ENCODE measurements at places on chromosomes 4 and X. TPM values are rescaled to one million over a fixed set of nuclear protein-coding genes. Genes with fewer than 3 reads are reported as not detected.

DNA sequence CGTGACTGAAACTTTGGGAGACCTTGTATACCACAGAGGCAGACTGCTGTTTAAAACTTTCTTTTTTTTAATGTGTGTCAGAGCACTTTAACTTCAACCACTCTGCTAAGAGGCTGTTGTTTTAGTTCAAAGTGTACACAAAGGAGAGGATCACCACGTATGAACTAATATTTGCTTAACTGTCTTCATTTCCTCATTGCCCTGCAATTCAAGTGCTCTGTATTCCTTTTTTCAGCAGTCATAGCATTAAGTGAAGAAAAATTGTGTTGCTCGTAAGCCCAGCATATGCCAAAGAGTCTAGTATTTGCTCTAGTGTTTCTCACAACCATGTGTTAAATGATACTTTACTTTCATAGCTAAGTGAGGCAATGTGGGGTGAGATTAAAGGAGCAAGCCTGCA lies 63.0 kb upstream of the HHIP start:
- no peaks in the 10 kb centered on the region for H3K36me3 ChIP-seq
- DNase-seq, result no peak
- H3K27me3 ChIP-seq, result no peaks in the 10 kb centered on the region
- no peak overlapping the region for H3K4me3 ChIP-seq

DNA sequence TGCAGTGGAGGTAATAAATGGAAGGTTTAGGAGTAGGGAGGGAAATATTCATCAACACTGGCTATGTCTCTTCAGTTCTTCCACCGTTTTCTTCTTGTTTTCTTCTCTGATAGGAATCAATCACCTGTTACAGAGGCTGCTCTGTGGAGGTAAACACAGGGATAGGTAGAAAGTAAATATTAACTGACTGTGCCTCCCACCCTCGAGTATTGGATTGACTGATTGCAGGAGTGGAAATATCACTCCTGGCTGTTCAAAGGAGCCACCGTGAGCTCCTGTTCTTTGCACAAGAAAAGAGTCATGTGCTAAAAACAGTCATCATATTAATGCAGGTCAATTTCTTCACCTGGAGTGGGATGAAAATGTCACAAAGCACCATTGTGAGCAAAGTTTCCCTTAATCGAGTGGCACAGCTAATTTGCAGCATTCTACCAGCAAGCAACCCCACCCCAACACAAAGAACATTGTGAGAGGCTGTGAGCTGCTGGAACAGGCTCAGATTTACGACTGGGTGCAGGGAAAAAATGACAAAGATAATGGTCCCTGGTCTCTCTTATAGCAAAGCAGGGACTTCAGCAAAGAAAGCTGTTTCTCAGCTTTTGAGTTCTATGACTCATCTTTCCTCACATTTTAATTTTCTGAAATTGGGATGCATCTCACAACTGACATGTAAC lies 113.7 kb upstream of the TSPAN5 start:
- no peak overlapping the region for H3K4me3 ChIP-seq
- no peaks in the 10 kb centered on the region for H3K27me3 ChIP-seq
- H3K4me1 ChIP-seq, result no peaks in the 10 kb centered on the region
- no peak overlapping the region for H3K27ac ChIP-seq
- no peaks in the 10 kb centered on the region for H3K36me3 ChIP-seq
- no peak for DNase-seq

GRCh38 chr4:95186666-95187065 lies 362.1 kb downstream of the UNC5C start:
- H3K27ac ChIP-seq, result no peak overlapping the region
- no peak for DNase-seq
- no peak overlapping the region for H3K4me3 ChIP-seq
- no peaks in the 10 kb centered on the region for H3K27me3 ChIP-seq
- H3K36me3 ChIP-seq, result no peaks in the 10 kb centered on the region

DNA sequence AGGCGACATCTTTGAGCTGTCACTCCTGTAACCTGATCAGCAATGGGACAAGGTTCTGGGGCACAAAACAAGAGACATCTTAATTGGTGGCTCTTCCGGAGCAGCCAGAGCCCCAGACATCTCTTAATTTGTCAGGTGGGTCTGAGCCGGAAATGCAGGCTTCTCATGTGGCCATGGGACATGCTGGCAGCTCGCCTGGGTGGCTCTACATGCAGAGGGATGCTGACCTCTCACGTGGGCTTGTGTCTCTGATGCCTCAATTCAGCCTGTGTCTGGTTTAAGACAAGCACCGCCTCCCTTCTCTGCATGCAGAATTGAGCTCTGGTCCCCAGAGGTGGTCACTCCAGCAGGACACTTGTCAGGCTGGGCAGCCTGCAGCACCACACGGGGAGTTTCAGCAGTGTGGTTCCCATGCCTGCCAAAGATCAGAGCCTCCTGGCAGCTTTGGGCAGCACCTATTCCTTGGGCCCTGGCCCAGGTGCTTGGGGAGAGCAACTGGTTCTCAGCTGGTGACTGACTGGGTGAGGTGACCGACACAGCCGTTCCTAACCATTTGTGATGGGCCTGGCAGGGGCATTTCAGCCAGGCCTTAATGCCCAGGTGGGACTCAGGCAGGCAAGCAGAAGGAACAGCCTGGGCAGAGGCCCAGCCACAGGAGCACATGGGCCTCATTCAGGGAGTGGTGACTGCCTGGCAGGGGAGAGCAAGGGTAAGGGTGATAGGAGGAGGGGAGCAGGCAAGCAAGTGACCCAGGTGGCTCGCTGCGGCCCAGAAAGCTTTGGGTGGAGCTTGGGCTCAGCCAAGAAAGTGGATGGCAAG lies 53.4 kb downstream of the HMX1 start:
- H3K4me1 ChIP-seq, result no peaks in the 10 kb centered on the region
- H3K4me3 ChIP-seq, result no peak overlapping the region
- H3K27ac ChIP-seq, result no peak overlapping the region
- no peaks in the 10 kb centered on the region for H3K36me3 ChIP-seq
- no peaks in the 10 kb centered on the region for H3K27me3 ChIP-seq

DNA sequence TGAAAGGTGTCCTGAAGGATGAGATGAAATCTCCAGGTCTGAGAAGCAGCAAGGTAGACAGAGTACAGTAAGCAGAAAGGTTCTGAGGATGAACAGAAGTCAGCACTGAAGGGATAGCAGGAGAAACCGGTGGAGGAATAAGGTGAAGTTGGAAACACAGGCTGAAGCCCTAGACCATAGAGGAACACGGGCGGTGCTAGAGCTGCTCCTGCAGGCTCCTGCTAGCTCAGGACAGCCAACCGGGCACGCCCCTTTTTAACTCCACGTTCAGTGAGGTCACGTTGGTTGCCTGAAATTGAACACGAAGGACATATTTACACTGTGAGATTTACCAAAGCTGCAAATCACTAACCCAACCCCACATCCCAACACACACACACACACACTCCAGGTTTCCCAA lies 1886.4 kb upstream of the AGA start:
- H3K27me3 ChIP-seq, result no peaks in the 10 kb centered on the region
- H3K4me1 ChIP-seq, result no peaks in the 10 kb centered on the region
- H3K27ac ChIP-seq, result no peak overlapping the region
- no peak for DNase-seq

GRCh38 chr4:118799231-118799942 lies 36.5 kb downstream of the SEC24D start:
- H3K27me3 ChIP-seq, result no peaks in the 10 kb centered on the region
- no peak for DNase-seq
- H3K4me3 ChIP-seq, result no peak overlapping the region
- no peak overlapping the region for H3K27ac ChIP-seq
- peaks cover 17% of the 10 kb centered on the region for H3K36me3 ChIP-seq

GRCh38 chr4:150580306-150580705 lies 1.6 kb upstream of the MAB21L2 start:
- H3K4me1 ChIP-seq, result peaks cover 2% of the 10 kb centered on the region
- H3K27ac ChIP-seq, result no peak overlapping the region
- no peaks in the 10 kb centered on the region for H3K36me3 ChIP-seq
- H3K27me3 ChIP-seq, result no peaks in the 10 kb centered on the region

The INTS6L gene
- 15.6 TPM for total RNA-seq

DNA sequence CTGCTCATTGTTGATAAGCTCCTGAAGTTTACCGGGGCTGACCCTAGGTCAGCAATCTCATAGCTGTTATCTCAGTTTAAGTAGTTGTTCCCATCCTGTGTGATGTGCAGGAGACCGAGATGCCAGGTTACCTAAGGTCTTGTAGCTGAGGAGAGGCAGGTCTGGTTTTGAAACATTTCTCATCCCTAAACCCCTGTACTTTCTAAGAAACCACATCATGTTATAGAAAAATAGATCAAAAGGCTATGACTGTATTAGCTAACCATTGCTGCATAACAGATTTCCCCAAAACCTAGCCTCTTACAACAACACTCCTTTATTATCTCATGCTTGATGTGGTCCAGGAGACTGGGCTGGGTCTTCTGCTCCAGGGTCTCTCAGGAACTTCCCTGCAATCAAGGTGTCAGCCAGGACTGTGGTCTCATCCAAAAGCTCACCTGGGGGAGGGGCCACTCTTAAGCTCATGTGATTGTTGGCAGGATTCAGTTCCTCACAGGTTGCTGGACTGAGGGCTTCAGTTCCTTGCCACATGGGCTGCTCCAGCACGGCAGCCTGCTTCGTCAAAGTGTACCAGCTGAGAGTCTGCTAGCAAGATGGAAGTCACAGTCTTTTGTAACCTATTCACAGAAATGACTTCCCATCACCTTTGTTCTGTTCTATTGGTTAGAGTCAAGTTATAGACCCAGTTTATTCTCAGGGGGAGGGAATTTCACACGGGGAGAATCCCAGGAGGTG lies 60.9 kb upstream of the CLCN4 start:
- no peak for DNase-seq
- no peaks in the 10 kb centered on the region for H3K27me3 ChIP-seq
- no peaks in the 10 kb centered on the region for H3K4me1 ChIP-seq
- no peak overlapping the region for H3K4me3 ChIP-seq
- no peak overlapping the region for H3K27ac ChIP-seq

DNA sequence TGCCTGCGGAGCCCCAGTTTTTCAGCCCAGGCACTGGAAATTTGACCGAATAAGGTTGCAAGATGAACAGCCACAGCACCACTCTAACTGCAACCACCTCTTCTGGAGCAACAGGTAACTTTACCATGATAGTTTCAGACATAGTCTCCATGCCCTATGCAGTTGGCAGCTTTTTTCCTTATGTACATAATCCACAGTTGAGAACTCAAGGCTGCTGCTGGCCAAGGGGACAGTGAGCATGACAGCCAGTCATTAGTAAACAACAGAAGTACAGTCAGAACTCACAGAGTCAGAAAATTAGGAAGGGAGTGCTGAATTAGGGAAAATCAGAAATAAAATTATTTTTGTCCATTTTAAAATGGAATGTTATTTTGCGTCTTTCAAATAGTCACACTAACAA lies 192.7 kb upstream of the NHS start:
- no peaks in the 10 kb centered on the region for H3K36me3 ChIP-seq
- no peak for DNase-seq
- no peak overlapping the region for H3K27ac ChIP-seq
- H3K27me3 ChIP-seq, result no peaks in the 10 kb centered on the region
- no peaks in the 10 kb centered on the region for H3K4me1 ChIP-seq

GRCh38 chr4:7414736-7415510 lies 19.8 kb downstream of the PSAPL1 start:
- no peak overlapping the region for H3K27ac ChIP-seq
- H3K4me3 ChIP-seq, result no peak overlapping the region
- H3K4me1 ChIP-seq, result no peaks in the 10 kb centered on the region
- no peaks in the 10 kb centered on the region for H3K36me3 ChIP-seq
- no peak for DNase-seq
- no peaks in the 10 kb centered on the region for H3K27me3 ChIP-seq

The GATB gene
- total RNA-seq, result 5.2 TPM

The MAGEB1 gene
- total RNA-seq, result not detected

The KLHL34 gene
- not detected for total RNA-seq

- no peak overlapping the region for H3K4me3 ChIP-seq
- no peak overlapping the region for H3K27ac ChIP-seq
- no peaks in the 10 kb centered on the region for H3K27me3 ChIP-seq
- no peak for DNase-seq
- H3K4me1 ChIP-seq, result no peaks in the 10 kb centered on the region
- no peaks in the 10 kb centered on the region for H3K36me3 ChIP-seq
Measured at GRCh38 chrX:48590203-48591103, 6.8 kb upstream of the WDR13 start.

DNA sequence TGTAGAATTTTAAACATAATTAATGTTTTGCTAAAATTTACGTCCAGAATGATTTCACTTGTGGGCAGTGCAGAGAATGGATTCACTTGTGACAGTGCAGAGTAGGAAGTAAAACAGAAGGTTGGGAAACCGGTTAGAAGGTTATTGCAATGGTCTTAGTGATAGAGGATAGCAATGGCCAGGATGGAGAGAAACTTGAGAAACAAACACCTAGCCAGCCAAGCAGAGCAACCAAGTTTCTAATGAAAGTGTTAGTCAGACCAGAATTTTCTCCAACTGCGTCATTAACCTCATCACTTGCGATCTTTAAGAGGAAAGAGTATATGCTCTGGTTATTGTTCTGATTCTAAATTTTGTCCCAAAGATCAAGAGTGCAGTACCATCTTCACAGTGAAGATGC lies 50.0 kb upstream of the TBC1D9 start:
- H3K27ac ChIP-seq, result no peak overlapping the region
- H3K36me3 ChIP-seq, result no peaks in the 10 kb centered on the region
- no peak overlapping the region for H3K4me3 ChIP-seq
- no peaks in the 10 kb centered on the region for H3K27me3 ChIP-seq
- no peak for DNase-seq
